Astrocyte of the hippocampus (primary cell): ENCODE measurements at places on chromosomes 6 and 20.
A peak's percentile ranks its signal among the peaks of the same experiment; 100 is the strongest.

GRCh38 chr6:116530436-116530835, 15.0 kb downstream of the TRAPPC3L start:
- peak; percentile 58 for DNase-seq

DNA sequence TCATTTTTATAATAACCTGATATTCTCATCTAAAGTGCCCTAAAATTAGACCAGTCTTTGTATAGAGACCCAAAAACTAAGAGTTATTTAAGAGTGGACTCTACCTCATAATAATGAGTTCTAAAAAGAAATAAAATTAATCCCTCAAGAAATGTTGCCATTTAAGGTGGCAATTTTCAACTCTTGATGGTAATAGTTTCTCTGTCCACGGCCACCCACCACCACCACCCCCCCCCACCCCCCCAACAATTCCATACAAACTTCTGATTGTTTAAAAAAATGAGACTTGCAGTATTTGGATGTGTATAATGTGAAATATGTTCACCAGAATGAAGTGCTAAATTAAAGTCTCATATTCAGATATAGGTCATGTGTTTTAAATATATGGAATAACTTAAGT, 2.4 kb downstream of the MAP7 start:
- no peak for DNase-seq

DNA sequence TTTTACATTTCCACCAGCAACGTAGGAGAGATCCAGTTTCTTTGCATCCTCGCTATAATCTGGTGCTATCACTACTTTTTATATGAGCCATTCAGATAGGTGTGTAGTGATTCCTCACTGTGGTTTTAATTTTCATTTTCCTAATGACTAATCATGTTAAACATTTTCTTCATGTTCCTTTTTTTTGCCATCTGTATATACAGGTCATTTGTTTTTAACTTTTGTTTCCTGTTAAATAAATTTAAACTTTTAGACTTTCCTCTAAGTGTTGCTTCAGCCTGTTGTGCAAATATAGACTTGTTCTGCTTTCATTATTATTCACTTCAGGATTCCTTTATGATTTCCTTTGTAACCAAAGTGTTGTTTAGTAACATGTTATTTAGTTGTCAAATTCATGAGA, 697.4 kb downstream of the PTPRT start:
- DNase-seq: no peak

- DNase-seq: no peak
Observed at GRCh38 chr6:15326067-15326614, 80.3 kb downstream of the JARID2 start.

DNA sequence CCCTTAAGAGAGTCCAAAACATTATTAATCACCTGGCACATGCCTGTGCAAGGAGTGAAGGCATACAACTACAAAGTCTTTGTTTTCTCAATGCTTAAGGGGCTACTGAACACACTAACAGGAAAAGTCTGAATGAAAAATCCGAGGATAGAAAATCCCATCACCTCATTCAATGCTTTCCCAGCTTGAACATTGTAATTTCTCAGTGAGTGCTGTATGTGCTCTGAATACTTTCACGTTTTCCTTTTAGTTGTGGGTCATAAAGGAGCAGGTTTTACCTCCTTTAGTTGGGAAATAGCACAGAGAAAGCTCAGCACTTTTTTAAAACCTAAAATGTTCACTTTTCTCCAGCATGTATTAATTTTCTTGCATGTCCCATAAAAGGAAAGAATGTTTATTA, 45.9 kb upstream of the SPTLC3 start:
- DNase-seq: no peak

DNA sequence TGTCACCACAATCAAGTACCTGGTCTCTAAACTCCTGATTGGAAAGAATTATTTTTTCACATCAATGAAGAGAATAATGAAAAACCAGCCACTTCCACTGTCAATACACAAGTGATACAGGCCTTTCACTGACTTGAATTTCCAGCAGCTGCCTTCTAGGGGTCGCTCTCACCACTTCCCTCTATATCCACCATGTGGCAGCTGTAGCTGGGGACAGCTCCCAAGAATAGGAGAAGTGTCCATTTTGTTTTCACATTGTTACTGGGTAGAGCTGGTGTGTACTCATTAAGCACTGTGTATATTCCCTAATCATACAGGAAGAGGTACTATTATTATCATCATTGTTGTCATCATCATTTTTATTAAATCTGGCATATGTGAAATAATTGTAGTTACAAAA, 438.4 kb upstream of the SPTLC3 start:
- DNase-seq: no peak

GRCh38 chr20:33875055-33875454, 63.9 kb downstream of the CHMP4B start:
- DNase-seq: no peak

DNA sequence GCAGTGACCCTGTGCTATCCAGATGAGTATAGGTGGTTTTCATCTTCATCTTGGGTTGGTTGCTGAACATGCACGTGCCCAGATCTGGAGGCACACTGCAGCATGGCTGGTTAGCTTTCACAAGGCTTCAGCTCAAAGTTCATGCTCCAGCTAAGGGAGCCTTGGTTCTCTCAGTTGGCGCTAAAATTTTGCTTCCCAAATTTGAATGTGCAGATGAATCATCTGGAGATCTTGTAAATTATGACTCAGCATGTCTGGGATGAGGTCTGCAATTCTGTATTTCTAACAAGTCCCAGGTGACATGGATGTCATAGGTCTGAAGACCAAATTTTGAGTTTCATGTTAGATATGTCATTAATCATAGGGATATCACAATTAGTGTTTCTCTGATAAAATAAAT, 230.8 kb downstream of the FOXA2 start:
- no peak for DNase-seq

- peak; percentile 53 for DNase-seq
Observed at GRCh38 chr6:144392536-144392935, 107.4 kb downstream of the UTRN start.

DNA sequence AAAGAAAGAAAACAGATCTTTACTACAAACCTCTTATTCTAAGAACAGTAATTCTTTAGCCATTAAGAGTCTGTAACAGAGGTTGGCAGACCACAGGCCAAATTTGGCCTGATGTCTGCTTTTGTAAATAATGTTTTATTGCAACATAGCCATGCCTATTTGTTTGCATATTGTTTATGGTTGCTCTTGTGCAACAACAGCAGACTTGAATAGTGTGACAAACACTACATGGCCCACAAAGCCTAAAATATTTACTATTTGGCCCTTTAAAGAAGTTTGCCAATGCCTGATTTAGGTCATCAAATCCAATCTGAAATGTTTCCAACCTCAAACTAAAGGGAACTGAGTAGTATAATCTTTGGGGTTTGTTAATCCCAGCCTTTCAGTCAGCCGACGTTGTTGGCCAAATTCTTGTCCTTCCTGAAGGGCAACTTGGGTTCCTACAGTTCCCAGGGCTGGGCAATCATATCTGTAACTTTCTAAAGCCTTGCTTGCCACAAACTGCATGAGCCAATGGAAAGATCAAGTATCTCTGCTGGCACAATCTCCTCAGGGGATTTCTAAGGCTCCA, 33.9 kb upstream of the TBC1D20 start:
- peak; percentile 62 for DNase-seq

GRCh38 chr20:14820771-14821170, 483.4 kb upstream of the FLRT3 start:
- DNase-seq: peak; percentile 65

- no peak for DNase-seq
Observed at GRCh38 chr6:136226674-136227377, 23.3 kb downstream of the MTFR2 start.

GRCh38 chr20:47795214-47795907, 10.1 kb upstream of the SULF2 start:
- DNase-seq: peak; percentile 80

GRCh38 chr6:99850841-99851240, 143.2 kb downstream of the MCHR2 start:
- no peak for DNase-seq

DNA sequence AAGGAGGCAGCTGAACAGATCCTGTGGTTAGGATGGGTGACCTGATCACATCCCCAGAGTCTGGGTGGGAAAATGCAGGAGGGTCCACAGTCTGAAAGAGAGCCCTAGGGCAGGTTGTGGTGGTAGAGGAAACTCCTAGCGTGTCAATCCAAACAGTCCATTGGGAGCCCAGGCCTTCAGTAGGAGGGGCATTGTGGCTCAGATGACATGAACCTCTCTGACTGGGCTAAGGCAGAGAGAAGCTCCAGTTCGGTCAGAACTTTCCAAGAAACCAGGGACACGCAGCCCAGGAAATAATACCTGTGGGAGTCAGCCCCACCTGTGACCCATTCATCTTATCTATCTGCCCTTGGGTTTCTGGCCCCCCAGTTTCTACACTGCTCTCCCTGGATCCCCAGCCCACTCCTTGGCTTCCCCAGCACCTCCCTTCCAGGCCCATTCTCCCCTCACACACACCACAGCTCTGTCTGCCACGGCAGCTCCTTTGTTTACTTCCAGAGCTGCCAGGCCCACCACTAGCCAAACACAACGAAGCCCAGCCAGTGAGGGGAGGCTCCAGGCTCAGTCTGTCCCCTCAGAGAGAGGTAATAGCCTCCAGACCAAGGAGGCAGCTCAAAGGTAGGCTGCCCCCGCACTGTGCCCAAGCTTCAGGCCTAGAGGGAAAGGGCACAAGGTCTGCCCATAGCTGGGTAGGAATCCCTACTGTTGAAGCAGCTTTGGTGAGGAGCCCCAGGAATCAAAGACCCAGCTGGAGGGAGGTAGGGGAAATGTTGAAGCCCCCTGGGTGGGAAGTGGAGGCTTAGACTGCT, 6.2 kb downstream of the GDF5 start:
- DNase-seq: no peak

- peak; percentile 12 for DNase-seq
Observed at GRCh38 chr6:155040901-155041650, 46.0 kb downstream of the TIAM2 start.

DNA sequence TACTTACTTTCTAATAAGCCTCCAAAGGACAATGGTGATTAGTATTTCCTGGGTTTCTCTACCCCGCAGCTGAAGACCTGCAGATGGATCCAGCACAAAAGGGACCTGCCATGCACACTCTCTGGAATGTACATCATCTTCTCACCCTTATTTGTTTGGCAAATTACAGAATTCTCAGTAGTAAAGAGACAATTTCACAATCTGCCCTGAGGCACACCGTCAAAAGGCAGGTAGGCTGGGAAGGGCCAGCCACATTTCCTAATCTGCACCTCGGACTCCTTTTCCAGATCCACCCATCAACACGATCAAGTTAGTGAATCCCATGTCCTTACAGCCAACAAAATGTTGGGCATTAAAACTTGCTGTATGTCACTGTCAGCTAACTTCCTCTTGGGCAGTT, 4.9 kb downstream of the OVOL2 start:
- no peak for DNase-seq

DNA sequence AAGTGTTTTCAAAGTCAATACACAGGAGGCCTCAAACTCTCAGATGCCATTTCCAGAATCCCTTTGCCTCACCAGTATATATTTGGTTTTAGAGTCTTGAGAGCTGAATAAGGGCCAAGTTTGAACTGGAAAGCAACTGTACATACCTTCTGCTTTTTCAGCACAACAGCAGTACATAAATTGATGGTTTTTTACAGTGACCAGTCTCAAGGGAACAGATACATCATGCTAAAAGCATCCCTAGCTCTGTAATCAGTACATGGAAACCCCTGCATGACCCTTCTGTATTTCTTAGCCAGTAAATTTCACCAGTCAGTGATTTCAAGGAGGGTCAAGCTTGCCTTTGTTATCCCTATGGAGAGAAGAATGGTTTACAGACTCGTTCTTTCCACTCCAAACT, 40.6 kb upstream of the ECHDC1 start:
- DNase-seq: peak; percentile 26

DNA sequence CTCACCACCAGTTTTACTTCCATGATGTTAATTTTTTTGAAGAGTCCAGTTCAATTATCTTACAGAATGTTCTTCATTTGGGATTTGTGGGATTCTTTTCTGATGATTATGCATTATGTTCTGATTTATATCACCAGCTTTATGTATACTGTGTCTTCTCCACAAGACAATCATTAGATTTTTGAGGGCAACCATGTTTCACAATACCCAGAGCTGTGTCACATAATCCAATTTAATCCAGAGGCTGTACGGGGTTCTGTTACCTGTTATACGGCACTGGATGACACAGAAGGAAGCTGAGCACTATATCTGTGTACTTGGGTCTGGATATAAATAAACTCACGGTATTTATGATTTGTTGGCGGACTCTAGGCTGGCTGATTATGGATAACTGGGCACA, 41.6 kb upstream of the RPN2 start:
- no peak for DNase-seq

- no peak for DNase-seq
Observed at GRCh38 chr20:8175741-8176675, 43.9 kb downstream of the PLCB1 start.

DNA sequence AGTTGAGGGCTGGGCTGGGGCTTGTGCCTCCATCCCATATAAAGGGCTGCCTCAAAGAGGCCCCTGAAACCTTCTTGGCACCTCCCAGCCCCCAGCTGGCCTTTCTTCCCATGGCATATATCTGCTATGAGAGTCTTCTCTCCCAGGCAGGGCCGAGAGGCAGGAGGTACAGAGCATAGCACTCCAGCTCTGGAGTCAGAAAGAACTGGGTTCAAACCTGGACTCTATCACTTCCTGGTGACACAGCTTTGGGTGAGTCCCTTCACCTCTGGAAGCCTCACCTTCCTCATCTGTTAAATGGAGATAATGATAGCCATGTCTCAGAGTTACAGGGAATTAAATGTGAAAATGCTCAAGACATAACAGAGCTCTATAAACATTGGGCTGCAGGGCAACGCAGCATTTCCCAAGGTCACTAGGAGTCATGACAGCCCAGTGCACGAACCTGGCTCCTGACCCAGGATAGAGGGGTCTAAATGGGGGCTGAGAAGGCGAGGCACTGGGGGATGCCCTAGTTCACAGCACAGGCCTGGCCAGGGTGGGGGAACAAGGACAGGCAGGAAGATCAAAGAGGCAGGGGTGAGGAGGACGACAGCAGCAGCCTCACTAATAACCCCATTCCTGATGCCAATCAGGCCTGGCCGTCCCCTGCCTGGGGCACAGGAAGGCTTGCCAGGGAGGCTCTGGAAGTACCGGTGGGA, 1.9 kb downstream of the FAM83C start:
- no peak for DNase-seq

- peak; percentile 5 for DNase-seq
Observed at GRCh38 chr6:74070091-74070490, 374.1 kb downstream of the CD109 start.

DNA sequence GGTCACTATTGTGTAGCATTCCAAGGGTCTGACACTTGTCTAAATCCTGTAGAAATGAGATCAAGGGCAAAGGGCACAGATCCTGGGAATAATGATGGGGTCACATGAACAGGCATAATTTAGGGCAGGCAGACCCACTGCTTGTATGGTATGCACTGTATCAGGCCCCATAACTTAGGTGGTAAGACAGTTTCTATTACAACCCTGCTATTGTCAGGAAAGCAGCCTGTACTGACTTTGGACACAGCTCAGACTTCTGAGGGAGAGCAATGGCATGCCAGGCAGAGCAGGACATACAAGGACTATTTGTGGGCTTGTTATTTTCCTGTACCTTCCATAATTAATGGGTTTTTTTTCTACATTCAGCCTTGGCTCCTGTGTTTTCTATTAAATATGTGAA, 286.8 kb downstream of the PKHD1 start:
- DNase-seq: no peak

- no peak for DNase-seq
Observed at GRCh38 chr20:9354579-9354978, 159.8 kb upstream of the LAMP5 start.

GRCh38 chr6:93562582-93562981, 143.2 kb upstream of the EPHA7 start:
- DNase-seq: peak; percentile 34

GRCh38 chr6:125919618-125920017, 37.0 kb upstream of the HINT3 start:
- no peak for DNase-seq

GRCh38 chr6:160265869-160266476, 7.4 kb upstream of the SLC22A2 start:
- DNase-seq: no peak
